ENCODE measurements at places on chromosomes 12 and 14. TPM values are rescaled to one million over a fixed set of nuclear protein-coding genes. Genes with fewer than 3 reads are reported as not detected.

CPNE6 gene
- not detected for total RNA-seq

SYNDIG1L gene
- 2.9 TPM for total RNA-seq

TAS2R9 gene
- not detected for total RNA-seq

NPAS3 gene
- total RNA-seq = 1.2 TPM

PAWR gene
- 73.5 TPM for total RNA-seq

DNA sequence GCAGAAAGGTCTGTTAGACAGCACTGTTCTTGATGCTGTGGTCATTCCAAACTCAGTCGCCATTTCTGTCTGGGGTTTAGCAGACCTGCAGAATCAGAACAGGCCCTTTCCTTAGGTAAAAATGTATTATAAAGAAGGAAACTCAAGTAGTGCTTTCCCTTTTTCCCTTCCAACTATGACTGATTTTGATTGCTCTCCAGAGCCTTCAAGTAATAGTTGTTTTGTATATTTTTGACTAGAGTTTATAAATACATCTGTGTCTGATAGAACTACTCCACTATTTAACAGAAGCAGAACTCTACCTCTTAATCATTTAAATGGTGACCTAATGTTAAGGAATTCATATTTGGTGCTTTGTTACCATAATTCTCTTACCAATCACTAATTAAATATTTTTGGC is 74.0 kb downstream of the WNK1 start:
- no peak for DNase-seq
- peaks cover 42% of the 10 kb centered on the region for H3K36me3 ChIP-seq
- H3K27ac ChIP-seq = no peak overlapping the region
- peaks cover 4% of the 10 kb centered on the region for H3K4me1 ChIP-seq
- no peak overlapping the region for H3K4me3 ChIP-seq
- H3K27me3 ChIP-seq = no peaks in the 10 kb centered on the region

- H3K36me3 ChIP-seq = no peaks in the 10 kb centered on the region
- no peak overlapping the region for H3K27ac ChIP-seq
- H3K27me3 ChIP-seq = no peaks in the 10 kb centered on the region
- peaks cover 12% of the 10 kb centered on the region for H3K4me1 ChIP-seq
- no peak overlapping the region for H3K4me3 ChIP-seq
Observed at GRCh38 chr12:46442738-46443137, 70.2 kb upstream of the SLC38A2 start.

- H3K27ac ChIP-seq = peak overlapping the region; percentile 75
- peaks cover 14% of the 10 kb centered on the region for H3K4me1 ChIP-seq
- DNase-seq = peak; percentile 67
- H3K36me3 ChIP-seq = no peaks in the 10 kb centered on the region
- H3K27me3 ChIP-seq = peaks cover 25% of the 10 kb centered on the region
Observed at GRCh38 chr14:52067873-52068614, 815 bp downstream of the NID2 start.
